ENCODE measurements at places on chromosomes 12 and 14. TPM values are rescaled to one million over a fixed set of nuclear protein-coding genes. Genes with fewer than 3 reads are reported as not detected.

GRCh38 chr14:54738009-54738408 lies 164.6 kb downstream of the GCH1 start:
- DNase-seq = no peak

- DNase-seq = no peak
Measured at GRCh38 chr12:93192878-93193277, 184.8 kb upstream of the NUDT4 start.

DNA sequence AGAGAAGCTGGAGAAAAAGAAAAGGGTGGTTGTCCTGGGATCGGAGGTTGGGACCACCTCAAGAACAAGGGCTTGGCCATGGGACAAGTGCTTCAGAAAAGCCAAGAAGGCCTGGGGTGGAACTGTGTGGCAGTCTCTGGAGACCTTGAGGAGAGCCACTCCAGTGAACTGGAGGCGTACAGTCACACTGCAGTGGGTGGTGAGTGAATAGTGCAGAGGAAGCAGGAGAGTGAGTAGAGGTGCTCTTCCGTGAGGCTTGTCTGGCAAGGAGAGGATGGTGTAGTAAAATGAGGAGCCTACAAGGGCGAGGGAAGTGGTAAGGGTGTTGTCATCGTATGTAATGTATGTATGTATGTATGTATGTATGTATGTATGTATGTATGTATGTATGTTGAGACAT lies 20.9 kb downstream of the RASSF3 start:
- DNase-seq = no peak

GRCh38 chr14:94646481-94646880 lies 34.3 kb downstream of the SERPINA3 start:
- no peak for DNase-seq

- no peak for DNase-seq
Measured at GRCh38 chr14:68084256-68084655, 264.7 kb downstream of the RAD51B start.

GRCh38 chr12:76768576-76768975 lies 4.7 kb downstream of the ZDHHC17 start:
- no peak for DNase-seq

- no peak for DNase-seq
Measured at GRCh38 chr12:62082448-62082847, 177.8 kb upstream of the USP15 start.

- no peak for DNase-seq
Measured at GRCh38 chr12:40263616-40264409, 39.0 kb downstream of the LRRK2 start.

DNA sequence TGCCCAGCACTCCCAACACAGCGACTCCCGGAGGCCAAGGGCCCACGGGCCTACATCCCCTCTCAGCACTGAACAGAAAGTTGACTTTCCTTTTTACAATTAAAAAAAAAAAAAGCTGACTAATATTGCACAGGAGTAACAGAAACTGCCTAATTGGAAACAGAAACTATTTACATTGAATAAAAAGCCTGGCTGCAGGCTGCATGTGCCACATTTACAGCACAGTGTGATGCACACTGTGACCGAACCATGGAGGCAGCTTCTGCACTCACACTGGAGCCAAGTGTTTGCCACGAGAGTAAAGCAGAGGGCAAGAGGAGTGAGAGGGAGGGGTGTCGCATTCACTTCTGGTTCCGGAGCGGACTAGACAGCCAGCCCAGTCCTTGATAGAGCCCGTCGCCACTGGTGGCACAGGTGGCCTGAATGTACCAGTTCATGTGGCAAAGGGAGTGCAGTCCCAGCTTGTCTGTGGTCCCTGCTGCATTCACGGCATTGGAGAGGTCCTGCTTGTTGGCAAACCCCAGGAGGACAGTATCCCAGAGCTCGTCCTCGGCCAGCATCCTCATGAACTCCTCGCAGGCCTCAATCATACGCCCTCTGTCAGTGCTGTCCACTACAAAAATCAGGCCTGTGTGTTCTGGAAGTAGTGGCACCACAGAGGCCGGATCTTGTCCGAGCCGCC lies 59.2 kb downstream of the SPPL3 start:
- no peak for DNase-seq

GRCh38 chr14:76208340-76208739 lies 56.6 kb downstream of the GPATCH2L start:
- no peak for DNase-seq

- DNase-seq = no peak
Measured at GRCh38 chr14:68624541-68625220, 168.2 kb downstream of the ZFP36L1 start.

DNA sequence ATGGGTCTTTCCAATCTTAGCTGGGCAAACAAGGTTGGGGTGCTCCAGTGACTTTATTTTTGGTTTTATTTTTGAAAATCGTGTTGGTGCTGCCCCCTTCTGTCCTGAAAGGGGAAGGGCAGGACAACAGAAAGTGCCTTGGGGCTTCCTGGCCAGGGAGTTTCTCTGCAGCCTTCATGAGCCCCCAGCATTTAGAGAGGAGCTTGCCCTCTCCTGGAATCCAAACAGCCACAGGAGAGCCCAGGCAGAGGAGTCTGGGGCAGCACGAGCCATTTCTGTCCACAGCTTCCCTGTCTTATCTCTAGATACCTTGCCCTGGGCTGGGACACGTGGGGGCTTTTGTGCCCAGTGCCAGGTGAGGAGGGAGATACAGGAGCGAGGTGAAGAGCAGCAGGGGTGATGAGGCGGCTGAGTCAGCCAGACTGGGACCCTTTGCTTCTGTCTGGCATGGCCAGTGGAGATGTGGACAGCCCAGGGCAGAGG lies 4.4 kb upstream of the C1RL start:
- DNase-seq = no peak

DNA sequence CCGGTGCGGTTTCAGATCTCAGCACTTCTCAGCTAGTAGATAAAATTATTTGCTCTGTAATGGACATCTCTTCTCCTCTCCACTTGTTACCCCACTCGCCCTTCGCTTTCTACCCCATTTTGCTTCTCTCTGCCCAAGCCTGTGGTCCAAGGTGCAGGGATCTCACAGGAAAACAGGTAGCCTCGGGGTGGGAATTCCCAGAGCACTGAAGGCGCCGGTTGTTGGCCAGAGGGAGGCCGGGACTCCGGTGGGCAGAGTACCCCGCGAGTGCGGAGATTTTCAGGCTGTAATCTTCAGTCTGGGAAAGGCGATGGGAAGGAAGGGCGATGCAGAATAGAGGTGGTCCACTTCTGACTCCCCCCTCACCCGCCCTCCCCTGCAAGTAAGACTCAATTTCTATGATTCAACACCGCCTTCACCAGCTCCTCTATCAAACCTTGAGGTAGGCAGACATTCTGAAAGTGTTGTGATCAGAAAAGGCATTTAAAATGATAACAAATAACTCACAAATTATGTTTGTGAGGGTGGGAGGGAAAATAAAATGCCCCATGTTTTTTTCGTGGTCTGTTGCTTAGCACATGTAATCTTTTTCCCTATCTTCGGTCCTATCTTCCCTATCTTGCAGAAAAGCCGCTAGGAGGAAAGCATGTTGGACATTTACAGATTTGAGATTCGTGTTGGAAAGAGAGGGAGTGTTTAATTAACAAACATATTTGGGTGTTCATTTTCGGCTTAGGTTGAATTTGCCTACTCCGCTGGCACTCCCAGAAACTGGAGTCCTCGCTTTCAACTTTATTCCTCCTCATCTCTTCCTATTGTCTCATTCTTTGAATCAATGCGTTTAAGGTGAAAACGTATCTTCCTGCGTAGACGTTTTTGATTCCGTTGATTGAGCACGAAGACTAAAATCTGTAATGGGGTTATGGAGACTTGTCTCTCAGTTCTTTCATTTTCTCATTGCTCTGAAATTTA lies 8.5 kb downstream of the FOXG1 start:
- no peak for DNase-seq

DNA sequence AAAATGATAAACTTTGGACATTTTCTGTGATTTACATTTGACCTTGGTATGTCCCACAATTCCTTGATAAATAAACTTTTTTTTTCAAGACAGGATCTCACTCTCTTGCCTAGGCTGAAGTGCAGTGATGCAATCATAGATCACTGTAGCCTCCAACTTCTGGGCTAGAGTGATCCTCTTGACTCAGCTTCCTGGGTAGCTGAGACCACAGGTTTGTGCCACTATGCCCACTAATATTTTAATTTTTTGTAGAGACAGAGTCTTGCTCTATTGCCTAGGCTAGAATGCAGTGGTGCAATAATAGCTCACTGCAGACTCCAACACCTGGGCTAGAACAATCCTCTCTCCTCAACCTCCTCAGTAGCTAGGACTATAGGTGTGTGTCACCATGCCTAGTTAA lies 79.1 kb upstream of the PTGDR start:
- no peak for DNase-seq

DNA sequence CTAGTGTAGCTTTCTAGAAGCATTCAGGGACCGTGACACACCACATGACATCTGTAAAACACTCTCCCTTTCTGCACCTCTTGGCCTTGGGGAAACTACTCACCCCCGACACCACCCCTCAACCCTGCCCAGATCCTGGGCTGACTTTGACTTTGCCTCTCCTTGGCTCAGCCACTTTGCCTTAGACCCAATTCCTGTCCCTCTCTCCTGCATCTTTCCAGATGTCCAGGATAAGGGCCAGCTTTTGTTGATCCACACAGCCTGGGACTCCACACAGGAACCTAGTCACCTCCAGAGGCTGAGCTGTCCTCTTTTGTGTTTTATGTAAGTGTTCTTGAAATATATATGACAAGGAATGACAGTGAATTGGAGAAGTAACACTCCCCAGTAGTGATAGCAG lies 153.7 kb upstream of the PLXNC1 start:
- DNase-seq = no peak

GRCh38 chr14:23237772-23238594 lies at the start of gene RNF212B:
Gene RNF212B, plus strand, starts transcription at chr14:23237936. Its CDS starts 2,410 bp downstream, at chr14:23240346.
- peak; percentile 32 for DNase-seq

- DNase-seq = no peak
Measured at GRCh38 chr12:95653771-95654546, 102.7 kb upstream of the USP44 start.

- DNase-seq = no peak
Measured at GRCh38 chr14:91127401-91127801, 13.5 kb downstream of the DGLUCY start.

DNA sequence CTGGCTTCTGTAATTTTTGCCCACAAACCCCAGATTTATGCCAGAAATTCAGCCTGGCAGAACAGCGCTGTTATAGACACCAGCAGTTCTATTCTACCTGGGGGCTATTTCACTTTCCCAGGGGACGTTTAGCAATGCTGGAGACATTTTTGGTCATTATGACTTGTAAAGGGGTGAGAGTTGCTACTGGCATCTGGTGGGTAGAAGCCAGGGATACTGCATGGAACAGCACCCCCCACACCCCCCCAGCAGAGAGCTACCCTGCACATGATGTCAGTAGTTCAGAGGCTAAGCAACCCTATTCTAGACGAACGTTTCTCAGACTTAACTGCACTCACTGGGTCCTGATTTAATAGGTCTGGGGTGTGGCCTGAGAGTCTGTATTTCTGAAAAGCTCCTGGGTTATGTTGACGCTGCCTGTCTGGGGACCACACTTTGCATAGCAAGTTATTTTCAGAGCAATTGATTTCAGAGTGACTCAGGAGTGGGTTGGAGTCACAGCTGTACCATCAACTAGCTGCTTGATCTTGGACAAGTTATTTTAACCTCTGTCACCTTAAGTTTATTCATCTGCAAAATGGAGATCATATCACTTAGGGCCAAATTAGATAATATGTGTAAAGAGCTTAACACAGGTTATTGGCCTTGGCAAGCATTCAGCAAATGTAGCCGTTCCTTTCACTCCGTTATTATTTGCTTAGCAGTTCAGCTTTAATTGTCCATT lies 48.5 kb downstream of the CHST11 start:
- no peak for DNase-seq

GRCh38 chr14:91360490-91361232 lies 57.0 kb downstream of the CCDC88C start:
- no peak for DNase-seq

DNA sequence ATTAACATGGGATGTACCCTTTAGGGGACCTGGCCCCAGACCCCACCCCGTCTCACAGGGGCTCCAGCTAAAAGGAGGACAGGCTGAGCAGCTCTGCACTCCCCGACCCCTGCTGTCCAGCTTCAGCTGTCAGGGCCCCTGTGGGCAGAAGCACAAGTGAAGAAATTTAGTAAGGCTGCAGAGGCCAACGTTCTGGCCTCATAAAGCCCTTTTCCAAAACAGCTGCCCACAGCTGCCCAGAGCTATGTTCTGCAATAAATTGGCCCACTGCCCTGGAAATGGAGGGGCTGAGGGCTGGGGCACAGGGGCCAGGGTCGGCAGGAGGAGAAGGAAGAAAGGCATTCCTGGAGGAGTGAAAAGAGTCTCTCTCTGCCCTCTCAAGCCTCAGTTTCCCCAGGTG lies 357.1 kb downstream of the BCL11B start:
- no peak for DNase-seq

DNA sequence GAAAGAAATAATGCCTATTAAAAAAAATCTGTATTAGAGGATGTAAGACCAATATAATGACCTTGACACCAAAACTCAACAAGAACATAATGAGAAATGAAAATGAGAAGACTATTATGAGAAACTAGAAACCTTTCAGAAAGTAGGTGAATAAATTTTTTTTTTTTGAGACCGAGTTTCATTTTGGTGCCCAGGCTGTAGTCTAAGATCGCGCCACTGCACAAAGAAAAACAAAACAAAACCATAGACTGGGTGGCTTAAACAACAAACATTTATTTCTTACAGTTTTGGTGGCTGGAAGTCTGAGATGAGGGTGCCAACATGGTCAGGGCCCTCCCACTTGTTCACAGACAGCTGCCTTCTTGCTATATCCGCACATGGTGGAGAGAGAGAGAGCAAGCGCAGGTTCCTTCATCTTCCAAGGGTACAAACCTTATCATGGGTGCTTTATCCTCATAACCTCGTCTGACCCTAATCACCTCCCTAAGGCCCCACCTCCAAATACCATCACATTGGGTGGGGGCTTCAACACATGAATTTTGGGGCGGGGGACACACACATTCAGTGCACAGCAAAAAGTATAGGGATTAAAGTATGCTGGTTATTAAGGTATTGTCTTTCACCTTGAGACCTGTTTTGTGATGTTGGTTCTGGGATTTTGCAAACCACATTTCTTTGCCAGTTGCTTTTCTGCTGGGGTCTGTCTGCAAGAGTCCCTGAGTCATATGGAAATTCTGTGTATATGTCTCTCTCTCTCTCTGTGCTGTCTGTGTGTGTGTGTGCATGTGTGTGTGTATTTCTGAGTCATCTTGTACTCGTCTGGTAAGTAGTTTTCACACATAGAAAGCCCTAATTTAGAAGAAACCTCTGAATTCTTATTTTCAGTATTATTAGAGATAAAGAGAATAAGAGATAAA lies 26.2 kb downstream of the ZCRB1 start:
- DNase-seq = peak; percentile 45

The FOXG1 gene
- total RNA-seq = not detected

The CELA1 gene
- not detected for total RNA-seq

The RNF31 gene
- total RNA-seq = 70.7 TPM

The ZNF26 gene
- 12.0 TPM for total RNA-seq

The ATP5MC2 gene
- 235 TPM for total RNA-seq

The ESRRB gene
- not detected for total RNA-seq

The ITGB7 gene
- total RNA-seq = 0.75 TPM

The HSP90B1 gene
- 619 TPM for total RNA-seq

The SSPN gene
- 1.7 TPM for total RNA-seq

The ADAM21 gene
- total RNA-seq = 0.08 TPM

The ARHGEF25 gene
- total RNA-seq = 2.4 TPM

The GSC gene
- total RNA-seq = not detected

Measured in kidney epithelial cell (primary cell).